ENCODE measurements at places on chromosomes 3 and 15.

GRCh38 chr3:124972457-124972856 is 37.9 kb upstream of the MUC13 start:
- no peak for DNase-seq

DNA sequence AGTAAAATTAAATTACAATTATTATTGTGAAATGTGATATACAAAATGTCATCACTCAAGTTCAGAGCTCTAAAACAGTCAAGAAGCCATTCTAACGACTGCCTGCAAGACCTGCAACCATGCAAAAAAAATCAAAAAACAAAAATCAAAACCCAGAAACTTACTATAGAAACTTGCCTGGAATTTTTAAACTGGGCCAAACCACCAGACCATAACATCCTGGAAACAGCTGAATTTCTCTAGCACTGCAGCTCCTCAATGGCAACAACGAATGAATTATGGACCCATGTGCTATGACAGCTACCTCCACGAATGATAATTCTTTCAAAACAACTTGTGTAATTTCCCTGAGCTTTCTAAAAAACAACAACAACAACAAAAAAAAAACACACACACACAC is 130.0 kb upstream of the KCNMB2 start:
- DNase-seq = peak; percentile 64

DNA sequence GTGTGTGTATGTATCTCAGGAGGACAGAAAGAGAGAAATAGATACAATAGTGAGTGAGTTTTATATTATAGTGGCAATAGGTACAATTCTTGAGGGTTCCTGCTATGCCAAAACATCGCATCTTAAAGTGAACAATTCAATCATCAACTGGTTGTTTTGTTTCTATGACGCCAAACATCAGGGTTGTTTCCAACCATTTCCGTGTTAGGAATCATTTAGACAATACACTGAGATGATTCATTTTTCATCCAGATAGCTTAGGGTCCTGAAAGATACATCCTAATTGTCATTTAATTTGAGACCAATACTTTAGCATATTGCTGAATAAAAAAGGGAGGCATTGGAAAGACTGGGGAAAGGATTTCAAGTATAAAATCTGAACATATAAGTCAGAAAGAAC is 472.2 kb downstream of the MCTP2 start:
- no peak for DNase-seq

- no peak for DNase-seq
Measured at GRCh38 chr3:3281024-3281423, 101.5 kb upstream of the CRBN start.

GRCh38 chr3:11136830-11137626 is 17.3 kb upstream of the HRH1 start:
- peak; percentile 99 for DNase-seq

DNA sequence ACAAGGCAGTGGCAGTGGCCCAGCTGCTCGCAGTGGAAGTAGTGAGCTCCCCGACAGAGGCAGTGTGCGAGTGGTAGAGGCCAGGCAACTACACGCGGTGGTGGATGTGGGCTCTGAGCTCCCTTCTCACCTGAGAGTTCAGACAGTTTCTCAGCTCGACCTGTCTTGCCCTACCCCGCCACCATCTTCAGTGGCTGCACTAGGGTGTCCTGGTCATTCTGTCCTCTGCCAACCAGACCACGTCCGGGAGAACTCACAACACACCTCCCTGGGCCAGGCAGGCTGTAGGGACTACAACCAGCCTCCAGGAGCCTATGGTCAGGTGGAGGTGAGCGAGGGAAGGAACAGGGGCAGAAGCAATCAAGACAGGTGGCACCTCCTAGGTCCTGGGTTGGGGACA is 106.3 kb upstream of the SMAD3 start:
- no peak for DNase-seq

GRCh38 chr3:10187290-10187876 is 22.7 kb downstream of the IRAK2 start:
- DNase-seq = no peak

DNA sequence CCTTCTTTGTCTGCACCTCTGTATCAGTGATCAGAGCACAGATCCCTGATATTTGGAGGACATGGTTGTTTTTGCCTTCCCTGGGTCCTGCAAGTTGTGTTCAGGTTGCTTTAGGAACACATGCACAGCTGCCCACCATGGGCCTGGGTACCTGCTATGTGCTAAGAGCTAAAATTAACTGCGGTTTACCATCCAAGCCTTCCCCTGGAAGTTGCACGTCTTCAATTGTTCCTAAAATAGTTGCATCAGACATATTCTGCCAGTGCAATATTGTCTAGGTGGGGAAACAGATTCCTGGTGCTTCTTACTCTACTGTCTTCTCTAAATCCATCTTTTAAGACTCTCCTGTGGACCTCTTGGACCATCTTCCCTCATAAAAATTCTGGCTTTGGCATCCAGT is 80.9 kb downstream of the PDE8A start:
- DNase-seq = no peak

DNA sequence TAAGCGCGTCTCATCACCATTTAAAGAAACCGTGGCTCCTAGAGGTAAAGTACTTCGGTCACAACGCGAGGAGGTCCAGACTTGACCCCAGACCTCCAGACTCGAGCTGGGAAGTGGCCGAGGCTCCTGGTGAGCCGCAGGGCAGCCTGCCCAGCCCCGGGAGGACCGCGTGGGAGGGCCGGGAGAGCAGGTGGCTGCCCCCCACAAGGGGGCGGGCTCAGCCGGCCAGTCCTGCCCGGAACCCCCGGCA is at the start of gene SLC27A2:
TSS of gene SLC27A2 (plus strand) at position 228 of the 250 bp plus-strand sequence. CDS start 232 bp downstream, outside the sequence.
- DNase-seq = no peak

GRCh38 chr3:185283374-185283935 is 29.6 kb upstream of the EHHADH start:
- DNase-seq = no peak

- DNase-seq = no peak
Measured at GRCh38 chr3:136114421-136114820, 81.7 kb downstream of the MSL2 start.

DNA sequence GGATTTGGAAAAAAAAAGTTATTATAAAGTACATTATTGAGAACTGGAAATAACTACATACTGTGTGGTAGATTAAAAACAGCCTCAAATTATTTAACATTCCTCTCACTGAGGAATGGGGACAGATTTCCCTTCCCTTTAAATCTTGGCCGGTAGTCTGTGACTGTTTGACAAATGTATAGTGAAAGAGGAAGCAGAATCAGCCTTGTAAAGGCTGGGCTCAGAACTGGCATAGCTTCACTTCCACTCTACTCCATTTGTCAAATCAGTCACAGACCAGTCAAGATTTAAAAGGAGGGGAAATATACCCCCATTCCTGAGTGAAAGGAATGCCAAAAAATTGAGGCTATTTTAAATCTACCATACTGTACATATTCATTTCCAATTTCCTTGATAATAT is 18.2 kb upstream of the B4GALT4 start:
- no peak for DNase-seq

GRCh38 chr3:123419850-123420297 is 29.0 kb downstream of the ADCY5 start:
- no peak for DNase-seq

DNA sequence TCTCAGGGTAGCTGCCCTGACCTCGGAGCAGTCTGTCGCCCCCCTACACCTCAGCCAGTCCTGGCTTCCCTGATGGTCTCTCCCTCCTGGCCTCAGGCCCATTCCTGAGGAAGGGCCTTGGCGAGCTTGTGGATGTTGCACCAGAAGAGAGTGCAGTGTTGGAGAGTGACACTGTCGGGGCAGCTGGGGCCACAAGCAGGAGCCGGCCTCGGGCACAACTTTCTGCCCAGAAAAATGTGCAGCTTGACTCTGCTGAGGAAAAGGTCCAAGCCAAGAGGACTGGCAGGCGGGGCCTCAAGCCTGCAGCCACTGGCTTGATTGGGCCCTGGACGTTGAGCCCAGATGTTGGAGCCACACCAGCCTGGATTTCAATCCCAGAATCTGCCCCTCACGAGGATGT is 12.8 kb downstream of the HEMK1 start:
- no peak for DNase-seq

- DNase-seq = no peak
Measured at GRCh38 chr3:126442094-126442855, 33.4 kb downstream of the ZXDC start.
